Activated T-helper 1 cell treated with anti-CD3 and anti-CD28 coated beads, Interleukin-2, amount 50 U/mL, for 16 hours (primary cell): ENCODE measurements at places on chromosomes 2 and 18.

DNA sequence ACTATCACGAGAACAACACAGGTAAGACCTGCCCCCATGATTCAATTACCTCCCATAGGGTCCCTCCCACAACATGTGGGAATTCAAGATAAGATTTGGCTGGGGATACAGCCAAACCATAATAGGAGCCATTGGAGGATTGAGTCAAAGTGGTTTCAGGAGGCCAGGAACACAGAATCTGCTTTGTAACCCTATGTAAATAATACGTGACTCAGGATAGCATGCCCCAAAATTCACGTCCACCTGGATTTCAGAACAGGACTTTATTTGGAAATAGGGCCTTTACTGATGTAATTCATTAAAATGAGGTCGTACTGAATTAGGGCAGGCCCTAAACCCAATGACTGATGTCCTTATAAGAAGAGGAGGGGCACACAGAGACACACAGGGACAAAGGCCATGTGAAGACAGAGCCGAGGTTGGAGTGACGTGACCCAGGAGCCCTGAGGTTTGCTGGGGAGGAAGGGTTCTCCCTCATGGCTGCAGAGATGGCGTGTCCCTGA, 16.0 kb upstream of the CNDP2 start:
- DNase-seq, result no peak

GRCh38 chr18:35289727-35290093, 319 bp downstream of the ZSCAN30 start:
- no peak for DNase-seq

GRCh38 chr2:45918463-45919159, 267.1 kb downstream of the PRKCE start:
- DNase-seq, result no peak

- no peak for DNase-seq
Measured at GRCh38 chr2:166314022-166314759, 61.6 kb downstream of the SCN9A start.

- no peak for DNase-seq
Measured at GRCh38 chr2:43818761-43819160, 19.9 kb downstream of the ABCG5 start.
